ENCODE measurements at places on chromosomes 6 and 20. TPM values are rescaled to one million over a fixed set of nuclear protein-coding genes. Genes with fewer than 3 reads are reported as not detected.
A peak's percentile ranks its signal among the peaks of the same experiment; 100 is the strongest.

DNA sequence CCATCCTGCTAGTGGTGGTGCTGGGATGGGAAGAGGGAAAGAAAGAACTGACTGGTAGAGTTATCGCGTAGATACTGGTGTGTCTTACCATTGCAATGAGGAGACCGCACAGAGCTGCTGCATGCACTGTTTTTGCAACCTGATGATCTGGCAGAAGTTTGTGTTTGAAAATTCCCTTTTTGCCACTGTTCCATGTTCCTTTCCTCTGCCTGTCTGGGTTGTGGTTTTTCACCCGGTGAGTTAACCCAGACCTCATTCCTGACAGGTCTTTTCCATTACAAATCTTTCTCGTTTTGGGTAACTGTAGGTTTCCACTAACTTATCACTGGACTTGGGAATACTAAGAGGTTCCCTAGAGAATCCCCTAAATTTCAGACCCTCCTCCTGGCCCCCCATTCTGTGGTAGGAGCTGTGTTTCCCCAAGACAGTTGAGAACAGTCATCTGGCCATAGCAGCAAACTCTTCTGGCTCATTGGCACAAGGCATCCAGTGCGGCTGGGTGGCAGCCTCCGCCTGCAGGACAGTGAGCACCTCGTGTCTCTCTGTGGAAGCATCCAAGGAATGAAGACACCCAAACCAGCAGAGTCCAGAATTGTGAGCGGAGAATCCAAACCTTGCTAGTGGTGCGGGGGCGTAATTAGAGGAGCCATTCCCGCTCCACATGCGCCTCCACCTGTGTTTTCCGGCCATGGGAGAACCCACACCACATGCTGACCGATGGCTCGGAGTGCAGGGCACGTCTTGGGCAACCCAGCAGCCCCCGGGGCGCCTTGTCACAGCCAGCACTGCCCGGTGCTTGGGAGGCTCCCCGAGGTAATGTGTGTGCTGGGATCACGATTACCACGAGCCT, 32.8 kb downstream of the ERMARD start:
- no peak for DNase-seq

DNA sequence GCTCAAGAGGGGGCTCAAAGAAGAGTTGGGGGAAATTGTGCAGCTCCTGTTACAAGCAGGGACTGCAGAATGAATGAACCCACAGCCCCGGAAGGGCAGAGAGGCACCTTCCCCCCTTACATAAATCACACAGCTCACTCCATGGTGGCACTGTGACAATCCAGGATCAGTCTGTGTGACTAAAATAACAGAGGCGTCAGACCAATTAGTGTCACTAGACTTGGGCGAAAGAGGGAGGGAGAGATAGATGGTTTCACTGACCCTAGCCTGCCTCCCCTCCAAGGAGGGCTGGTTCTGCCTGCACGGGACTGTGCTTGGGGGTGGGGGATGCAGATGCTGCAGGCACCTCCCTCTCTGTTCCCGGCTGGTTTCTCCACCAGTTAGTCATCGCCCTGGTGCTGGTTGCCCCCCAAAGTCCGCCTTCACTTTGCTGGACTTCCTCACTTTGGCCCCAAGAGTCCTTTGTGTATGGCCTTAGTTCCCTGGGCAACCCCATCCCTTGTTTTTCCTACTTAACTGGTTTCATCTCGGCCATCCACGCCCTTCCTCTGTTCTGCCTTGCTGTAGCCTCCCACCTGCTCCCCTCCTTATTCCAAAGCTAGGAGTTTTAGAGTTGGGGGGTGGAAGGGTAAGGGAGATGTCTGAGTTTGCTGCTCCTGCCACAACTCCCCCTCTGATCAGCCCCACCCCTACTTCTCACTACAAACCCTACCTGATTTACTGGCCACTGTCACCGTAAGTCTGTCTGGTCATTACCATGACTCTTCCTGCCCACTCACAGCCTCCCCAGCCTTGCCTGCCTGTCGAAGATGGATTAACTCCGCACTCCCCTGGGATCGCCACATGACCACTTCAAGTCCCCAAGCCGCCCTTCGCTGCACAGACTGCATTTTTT, 17.7 kb downstream of the CCDC167 start:
- DNase-seq, result no peak

- no peak for DNase-seq
Measured at GRCh38 chr6:106849676-106850332, 124.7 kb downstream of the CD24 start.

GRCh38 chr20:12395353-12395752, 477.7 kb downstream of the BTBD3 start:
- no peak for DNase-seq

FRS3 gene
- total RNA-seq, result not detected

DPPA5 gene
- not detected for total RNA-seq

- peak; percentile 84 for DNase-seq
Measured at GRCh38 chr6:10528158-10528981, 7.2 kb downstream of the GCNT2 start.

DNA sequence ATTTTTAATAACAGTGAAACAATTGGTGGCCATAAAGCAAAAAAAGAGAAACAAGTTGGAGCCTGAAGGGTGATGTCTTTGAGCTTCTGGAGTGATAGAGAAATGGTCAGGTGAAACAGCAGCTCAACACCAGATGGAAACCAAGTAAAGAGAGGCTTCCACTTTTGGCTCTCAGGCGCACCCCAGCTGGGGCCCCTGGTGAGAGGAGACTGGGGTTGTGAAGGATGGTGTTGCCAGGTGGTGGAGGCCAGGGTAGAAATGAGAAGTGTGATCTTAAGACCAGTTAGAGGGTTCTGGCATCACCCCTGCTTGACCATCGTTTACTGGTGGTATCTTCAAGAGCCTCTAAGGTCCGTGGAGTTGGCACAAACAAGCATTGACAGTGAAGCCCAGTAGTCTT, 126.0 kb upstream of the AKIRIN2 start:
- DNase-seq, result no peak

SEL1L2 gene
- total RNA-seq, result not detected

- DNase-seq, result no peak
Measured at GRCh38 chr6:6688951-6689350, 100.4 kb downstream of the LY86 start.

DNA sequence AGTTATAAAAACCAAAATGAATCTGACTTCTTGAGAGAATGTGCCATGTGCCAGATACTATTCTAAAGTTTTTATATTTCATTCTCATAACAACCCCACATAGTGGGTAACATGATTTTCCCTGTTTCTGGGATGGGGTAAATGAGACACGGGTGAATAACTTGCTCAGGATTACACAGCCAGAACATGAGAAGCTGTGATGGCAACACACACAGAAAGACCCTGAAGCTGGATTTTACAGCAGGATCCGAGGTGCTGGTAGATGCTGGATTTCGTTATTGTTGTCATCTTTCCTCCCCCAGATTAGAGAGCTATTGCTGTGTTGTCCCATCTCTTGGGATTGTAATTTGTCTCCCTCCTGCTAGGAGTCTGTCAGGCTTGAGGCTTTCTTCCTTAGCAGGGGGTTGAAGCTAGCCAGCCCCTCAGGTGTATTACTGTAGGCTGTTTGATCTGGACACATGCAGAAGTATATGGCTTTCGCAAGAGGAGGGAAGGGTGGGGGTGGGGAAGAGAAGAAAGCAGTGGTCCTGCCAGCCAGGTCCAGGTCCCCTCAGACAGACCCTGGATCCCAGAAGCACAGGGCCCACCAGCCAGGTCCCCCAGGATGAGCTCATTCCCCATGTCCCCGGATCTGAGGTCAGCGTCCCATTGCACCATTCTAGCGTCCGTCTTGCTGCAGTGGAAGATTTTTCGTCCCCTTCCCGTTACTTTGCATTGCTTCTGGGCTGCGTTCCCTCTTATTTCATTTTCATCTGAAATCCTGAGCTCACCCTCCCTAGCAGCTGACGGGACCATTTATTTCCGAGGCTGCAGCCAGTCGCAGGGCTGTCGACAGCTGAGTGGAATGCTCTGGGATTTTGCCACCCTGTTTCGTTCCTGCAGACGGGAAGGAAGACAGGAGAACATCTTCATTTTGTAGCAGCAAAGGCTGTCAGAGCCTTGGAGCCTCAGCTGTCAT, 7.3 kb upstream of the KCNG1 start:
- DNase-seq, result no peak

ANKRD6 gene
- 0.27 TPM for total RNA-seq
